ENCODE measurements at places on chromosomes 7 and 10.

- no peak for DNase-seq
These were observed 352.2 kb downstream of the PRPF18 start for GRCh38 chr10:13938950-13939349.

DNA sequence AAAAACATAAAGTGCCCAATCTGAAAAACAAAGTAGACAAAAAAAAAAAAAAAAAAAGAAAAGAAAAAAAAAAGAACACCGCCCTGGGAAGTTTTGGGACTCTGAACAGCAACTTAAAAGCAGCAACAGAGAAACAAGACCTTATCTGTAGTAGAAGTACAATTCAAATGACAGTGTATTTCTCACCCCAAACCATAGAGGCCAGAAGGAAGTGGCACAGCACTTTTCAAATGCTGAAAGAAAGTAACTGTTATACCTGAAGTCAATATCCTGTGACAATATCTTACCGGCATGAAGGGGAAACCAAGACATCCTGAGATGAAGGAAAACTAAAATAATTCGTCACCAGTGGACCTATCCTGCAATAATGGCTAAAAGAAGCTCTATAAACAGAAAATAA is 112.1 kb downstream of the DNAJC1 start:
- no peak for DNase-seq

DNA sequence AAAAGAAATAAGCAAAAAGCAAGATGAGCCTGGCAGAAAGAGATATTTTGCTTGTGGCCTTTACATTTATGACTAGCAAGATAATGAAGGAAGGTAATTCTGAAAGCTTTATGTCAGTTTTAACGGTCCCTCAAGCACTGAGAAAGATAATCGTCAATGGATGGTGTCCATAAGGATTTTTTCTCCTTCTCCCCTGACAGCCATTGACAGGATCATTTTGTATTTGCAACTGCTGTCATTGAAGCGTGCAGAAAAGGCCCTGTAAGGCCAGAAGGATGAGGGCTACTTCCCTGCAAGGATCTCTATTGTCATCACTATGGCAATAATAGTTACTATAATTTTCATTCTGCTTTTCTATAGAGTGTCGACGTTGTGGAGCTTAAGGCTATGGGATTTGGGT is 994 bp upstream of the LRGUK start:
- DNase-seq: no peak

DNA sequence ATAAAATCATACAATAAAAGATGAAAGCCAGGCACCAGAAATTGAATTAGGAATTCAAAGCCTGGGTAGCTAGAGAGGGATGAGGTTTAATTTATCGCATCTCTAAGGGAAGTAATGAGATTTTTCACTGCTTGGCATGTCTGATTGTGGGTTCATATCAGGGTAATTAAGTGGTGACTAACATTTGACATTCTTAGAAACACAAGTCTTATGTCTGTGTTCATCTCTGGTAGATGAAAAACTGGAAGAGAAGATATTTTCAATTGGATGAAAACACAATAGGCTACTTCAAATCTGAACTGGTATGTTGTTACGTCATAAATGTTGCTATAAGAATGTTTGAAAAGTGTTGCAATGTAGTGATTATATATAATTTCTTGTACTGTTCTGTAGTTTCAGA is 36.8 kb upstream of the ARMS2 start:
- no peak for DNase-seq

- DNase-seq: no peak
These were observed 171.7 kb upstream of the PFKP start for GRCh38 chr10:2895594-2896196.

DNA sequence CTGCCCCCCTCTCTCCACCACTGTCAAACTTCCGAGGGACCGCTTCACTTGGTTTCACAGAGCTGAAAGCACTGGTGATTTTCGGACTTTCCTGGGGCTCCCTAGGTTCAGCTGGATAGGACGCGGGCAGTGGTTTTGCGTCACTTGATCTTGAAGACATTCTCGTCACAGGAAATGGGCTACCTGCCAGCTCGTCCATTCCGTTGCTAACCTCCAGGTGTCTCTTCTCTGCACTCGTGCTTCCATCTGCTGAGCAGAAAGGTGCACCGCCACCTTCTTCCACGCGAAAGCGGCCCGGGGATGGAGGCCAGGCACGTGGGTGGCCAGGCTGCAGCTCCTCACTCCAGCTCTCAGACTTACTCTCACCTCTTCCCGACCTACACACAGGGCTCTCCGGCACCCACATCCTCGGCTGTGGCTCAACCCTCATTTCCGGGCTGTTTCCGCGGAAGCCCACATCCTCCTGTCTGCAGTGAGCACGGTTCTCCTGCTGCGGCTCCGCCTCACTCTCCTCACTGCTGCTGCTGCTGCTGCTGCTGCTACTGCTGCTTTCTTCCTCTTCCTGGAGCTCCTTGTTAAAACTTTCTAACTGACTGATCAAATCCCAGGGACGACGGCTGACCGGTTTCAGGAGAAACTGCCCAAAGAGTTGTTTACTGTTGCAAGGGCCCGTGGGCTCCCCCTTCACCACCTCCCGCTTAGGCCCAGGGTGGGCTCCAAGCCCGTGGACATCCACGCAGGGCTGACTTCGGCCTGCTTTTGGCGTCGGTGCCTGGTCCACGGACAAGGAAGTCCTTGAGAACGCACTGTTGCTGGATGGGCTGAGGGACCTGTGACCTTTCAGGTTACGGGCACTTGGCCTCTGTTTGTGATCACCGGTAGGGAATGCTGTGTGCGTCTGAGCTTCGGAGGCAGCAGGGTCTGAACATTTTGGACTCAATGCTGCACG is 32.1 kb downstream of the JCAD start:
- no peak for DNase-seq

GRCh38 chr7:85489498-85489897 is 302.6 kb upstream of the SEMA3D start:
- no peak for DNase-seq

GRCh38 chr7:128954830-128955802 is 17.4 kb downstream of the IRF5 start:
- peak; percentile 77 for DNase-seq

DNA sequence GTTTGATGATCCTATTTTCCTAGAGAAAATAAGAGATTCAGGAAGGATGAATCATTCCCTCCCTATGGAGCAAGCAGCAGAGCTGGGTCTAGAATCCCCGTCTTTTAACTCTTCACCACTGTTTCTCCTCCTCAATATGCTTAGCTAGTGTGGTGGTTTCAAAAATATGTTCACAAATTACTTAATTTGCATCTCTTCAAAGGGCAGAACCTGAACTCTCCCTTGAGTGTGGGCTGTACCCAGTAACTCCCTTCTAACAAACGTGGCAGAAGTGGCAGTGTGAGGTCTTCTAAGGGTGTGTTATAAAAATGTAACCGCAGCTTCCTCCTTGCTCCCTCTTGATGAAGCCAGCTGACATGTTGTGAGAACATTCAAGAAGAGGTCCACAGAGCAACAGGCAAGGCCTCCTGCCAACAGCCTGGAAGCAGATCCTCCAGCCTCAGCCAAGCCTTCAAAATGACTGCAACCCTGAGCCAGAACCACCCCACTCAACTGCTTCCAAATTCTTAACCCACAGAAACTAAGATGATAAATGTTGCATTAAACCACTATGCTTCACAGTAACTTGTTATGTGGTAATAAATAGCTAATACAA is 36.6 kb downstream of the SRPK2 start:
- DNase-seq: no peak

All from NCI-H748 treated with DMSO at 0.1 percent for 48 hours (cell line).